ENCODE measurements at places on chromosomes 7 and 10.
A peak's percentile ranks its signal among the peaks of the same experiment; 100 is the strongest.

GRCh38 chr10:19730907-19731217 lies 85.4 kb upstream of the PLXDC2 start:
- DNase-seq: no peak

DNA sequence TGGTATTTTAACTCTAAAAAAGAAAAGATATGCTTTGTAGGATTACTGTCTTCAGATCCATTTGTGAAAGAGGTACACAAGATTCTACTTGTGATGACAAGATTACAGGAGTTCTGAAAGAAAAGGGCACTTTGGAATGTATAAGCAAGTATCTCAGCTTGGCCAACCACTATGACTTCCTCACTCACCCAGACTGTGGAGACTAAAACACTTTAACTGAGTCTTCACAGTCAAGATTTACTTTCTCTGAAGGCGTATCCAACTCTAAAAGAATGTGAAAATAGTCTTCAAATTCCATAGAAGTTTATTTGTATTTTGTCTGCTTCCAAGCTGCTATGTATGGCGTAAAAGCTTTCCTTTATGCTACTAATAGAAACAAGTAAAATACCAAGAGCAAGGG lies 76.1 kb upstream of the SRRM3 start:
- no peak for DNase-seq

GRCh38 chr10:109966961-109967738 lies 40.6 kb upstream of the ADD3 start:
- no peak for DNase-seq

- no peak for DNase-seq
These were observed 16.5 kb downstream of the YKT6 start for GRCh38 chr7:44217223-44217714.

- no peak for DNase-seq
These were observed 144.4 kb downstream of the CUX1 start for GRCh38 chr7:101961811-101962210.

DNA sequence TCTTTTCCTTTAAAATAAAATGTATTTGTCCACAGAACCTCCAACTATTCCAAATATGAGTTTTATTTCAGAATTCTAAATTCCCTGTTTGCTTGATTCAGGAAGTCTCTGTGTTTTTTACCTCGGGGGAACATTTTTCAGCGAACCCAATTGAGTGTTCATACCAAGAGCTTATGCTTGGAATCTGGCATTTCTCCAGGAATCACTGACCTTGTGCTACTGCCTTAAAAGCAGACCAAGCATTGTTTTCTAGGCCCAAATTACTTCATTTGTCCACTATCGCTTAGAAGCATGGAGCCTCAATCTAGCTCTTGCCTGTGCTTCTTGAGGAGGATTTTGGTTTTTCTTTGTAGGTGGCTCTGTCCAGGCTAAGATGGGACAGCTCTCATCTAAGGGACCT lies 59.4 kb downstream of the EBLN1 start:
- DNase-seq: no peak

DNA sequence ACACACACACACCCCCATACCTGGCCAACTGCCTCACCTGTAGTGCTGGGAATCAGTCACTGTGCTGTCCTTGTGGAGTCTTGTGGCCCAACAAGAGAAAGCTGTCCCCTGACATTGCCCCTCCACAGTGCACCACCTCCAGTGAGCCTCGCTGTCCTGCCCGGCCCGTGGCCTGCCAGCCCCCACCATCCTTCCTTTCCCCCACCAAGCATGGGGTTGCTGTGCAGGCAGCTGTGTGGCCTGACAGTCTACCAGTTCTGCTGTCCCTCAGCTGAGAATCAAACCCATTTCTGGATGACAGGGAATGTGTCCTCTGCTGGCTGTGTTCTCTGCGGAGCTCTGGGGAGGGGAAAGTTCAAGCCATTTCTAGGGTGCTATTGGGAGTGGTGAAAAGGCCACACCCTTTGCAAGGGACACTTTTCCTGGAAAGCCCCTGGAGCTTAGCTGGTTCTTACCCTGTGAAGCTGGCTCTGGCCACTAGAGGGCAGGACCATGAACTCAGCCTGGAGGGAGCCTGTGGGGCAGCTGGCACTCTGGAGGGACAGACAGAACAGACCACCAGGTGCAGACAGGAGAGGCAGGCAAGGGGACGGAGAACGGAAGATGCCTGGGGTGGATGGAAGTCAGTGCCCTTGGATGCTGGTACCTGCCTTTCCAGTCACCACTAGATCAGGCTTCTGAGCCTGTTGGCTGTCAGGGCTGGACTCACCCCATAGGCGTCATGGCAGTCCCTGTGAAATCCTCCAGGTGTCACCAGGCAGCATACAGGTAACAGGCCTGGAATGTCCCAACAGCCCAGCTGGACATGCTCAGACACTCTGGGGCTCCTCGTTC lies 10.5 kb upstream of the MTPAP start:
- peak; percentile 46 for DNase-seq

DNA sequence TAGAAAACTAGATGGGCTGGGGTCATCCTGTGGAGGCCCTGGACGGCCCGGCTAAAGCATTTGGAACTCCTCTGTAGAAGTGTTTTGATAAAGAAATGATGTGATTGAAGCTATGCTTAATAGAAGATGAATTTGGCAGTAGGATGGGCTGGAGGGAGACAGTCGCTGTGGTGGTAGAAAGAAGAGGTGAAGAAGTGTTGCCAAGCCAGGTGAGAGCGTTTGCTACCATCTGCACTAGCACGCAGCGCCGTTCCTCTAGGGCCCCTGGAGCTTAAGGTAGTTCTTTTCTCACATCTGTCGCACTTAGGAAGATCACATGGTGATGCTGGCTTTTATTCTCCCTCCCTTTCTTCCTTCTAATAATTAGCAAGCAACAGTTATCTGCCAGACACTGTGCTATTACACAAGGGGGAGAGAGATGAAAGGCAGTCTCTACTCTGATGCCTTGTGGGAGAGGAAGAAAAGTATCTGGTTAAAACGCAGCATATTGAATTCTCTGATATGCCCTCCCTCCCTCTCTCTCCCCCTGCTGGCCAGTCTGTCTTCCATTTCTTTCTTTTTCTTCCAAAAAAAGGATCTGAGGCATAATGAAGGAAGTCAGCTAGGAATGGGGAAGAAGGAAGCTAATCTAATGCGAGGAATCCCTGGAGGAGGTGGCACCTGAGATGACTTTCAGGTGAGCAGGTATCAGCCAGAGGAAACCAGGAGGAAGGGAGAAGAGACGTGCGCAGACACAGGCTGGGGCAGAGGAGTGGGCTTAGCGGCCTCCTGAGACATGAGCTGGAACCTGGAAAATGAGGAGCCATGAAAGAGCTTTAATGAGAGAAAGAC lies 162.3 kb upstream of the KLF14 start:
- DNase-seq: no peak

DNA sequence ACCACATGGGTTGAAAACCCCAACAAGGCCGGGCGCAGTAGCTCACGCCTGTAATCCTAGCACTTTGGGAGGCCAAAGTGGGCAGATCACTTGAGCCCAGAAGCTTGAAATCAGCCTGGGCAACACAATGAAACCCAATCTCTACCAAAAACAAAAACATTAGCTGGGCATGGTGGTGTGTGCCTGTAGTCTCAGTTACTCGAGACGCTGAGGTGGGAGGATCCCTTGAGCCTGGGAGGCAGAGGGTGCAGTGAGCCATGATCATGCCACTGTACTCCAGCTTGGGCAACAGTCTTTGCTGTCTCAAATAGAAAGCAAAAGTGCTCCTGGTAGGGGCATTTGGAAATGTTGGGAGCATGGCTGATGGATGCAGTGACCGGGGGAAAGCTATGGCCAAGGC lies 209.6 kb upstream of the PLXNA4 start:
- DNase-seq: no peak

GRCh38 chr10:49118430-49119074 lies 3.2 kb upstream of the VSTM4 start:
- DNase-seq: no peak
